ENCODE measurements at places on chromosomes 2 and 18.

DNA sequence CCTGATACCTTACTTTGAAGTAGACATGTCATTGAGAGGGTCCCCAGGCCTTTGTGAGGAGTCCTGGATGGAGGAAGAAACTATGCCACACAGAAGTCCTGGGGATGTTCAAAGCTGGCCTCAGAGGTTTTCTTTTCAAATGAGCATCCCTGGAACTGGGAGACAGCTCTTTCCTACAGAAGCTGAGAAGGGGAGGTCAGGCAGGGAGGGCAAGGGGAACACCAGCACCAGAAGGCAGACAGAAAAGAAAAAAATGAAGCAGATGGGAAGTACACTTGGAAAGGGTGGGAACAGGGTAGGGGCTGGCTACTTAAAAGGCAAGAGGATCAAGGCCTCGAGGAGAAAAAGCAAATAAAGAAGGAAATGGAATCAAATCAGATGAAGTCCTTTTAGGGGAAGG is 120.0 kb downstream of the FMNL2 start:
- DNase-seq = no peak

- no peak for DNase-seq
Measured at GRCh38 chr2:203002054-203002821, 12.4 kb upstream of the NBEAL1 start.

GRCh38 chr2:102986826-102987490 is 225.1 kb downstream of the TMEM182 start:
- no peak for DNase-seq

DNA sequence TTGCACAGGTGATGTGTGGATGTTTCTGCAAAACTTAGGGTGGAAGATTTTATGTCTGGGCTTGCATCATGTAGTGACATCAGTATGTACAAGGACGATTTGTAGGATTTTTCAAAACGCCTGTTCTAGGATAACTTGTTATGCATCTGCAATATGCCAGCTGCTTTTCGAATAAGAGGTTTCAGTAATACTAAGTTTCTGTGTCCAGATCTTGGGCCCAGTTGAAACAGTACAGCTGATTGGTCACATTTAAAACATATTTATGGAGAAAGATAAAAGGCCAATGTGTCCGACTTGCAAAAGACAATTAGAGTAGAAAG is 1.2 kb downstream of the PTPN4 start:
- DNase-seq = no peak

- no peak for DNase-seq
Measured at GRCh38 chr2:239728751-239729150, 296.4 kb downstream of the NDUFA10 start.

- no peak for DNase-seq
Measured at GRCh38 chr2:230823264-230823964, 41.3 kb upstream of the ITM2C start.

DNA sequence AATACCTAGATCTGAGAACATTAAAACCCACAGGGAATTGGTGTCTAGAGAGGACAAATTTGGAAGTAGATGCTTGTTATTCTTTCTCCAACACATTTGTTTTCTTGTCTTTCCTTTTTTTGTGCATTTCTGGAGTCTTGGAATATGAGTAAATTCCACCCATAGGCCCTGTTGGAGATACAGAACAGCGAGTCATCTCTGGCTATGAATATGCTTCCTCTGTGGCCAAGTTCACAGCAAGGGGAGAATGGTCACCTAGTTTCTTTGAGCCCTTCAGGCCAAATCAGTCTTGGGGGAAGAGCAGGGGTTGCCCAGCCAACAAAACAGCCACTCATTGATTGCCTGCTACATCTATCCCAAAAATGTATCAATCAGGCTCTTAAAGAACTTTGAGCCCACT is 31.3 kb downstream of the SP140L start:
- DNase-seq = no peak

GRCh38 chr18:61651145-61651879 is 241.5 kb downstream of the RNF152 start:
- no peak for DNase-seq

DNA sequence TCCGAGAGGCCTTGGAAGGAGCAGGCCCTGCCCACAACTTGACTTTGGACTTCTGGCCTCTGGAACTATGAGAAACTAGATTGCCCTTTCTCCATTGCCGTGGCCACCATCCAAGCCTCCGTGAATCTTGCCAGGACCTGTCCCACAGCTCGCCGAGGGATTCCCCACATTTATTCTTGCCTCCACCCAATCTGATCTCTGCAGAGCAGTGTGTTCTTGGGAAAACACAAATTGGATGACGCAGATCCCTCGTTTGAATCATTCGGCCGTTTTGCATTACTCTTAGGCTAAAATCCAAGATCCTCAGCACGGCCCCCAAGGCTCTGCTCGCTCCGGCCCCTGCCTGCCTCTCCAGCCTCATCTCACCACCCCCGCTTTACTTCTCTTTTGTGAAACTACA is 364.2 kb downstream of the ZNF516 start:
- DNase-seq = no peak

DNA sequence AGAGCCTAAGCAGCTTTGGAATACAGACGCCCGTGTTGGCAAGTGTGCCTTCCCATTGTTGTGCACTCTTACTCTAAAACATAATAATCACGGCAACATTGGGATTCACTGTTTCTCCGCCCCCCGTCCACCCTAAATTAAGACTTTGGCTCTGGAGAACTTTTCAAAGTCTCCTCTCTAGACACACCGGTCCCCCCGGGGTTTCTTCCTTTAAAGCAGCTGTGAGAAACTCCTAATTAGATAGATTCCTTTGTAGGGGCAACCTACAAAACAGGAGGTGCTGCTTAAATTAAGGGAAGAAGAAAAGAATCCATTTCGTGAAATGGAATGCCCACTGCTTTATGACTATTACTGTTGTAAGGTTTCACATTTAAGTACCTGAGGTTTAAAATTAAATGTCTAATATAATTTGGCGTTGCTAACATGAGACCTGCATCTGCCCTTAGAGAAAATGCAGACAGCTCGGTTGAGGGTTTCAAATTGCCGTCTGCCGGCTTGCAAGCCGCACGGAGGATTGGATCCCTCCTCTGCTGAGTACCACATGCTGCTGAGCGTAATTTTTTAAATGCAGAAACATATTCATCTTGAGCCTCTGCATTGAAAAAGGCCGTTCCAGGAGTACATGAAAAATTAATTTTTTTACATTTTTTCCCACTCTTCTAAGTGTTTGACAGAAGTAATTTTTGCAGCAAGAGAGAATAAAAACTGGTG is 233.3 kb downstream of the GBX2 start:
- DNase-seq = no peak

GRCh38 chr2:12493031-12493513 is 223.7 kb upstream of the TRIB2 start:
- no peak for DNase-seq

DNA sequence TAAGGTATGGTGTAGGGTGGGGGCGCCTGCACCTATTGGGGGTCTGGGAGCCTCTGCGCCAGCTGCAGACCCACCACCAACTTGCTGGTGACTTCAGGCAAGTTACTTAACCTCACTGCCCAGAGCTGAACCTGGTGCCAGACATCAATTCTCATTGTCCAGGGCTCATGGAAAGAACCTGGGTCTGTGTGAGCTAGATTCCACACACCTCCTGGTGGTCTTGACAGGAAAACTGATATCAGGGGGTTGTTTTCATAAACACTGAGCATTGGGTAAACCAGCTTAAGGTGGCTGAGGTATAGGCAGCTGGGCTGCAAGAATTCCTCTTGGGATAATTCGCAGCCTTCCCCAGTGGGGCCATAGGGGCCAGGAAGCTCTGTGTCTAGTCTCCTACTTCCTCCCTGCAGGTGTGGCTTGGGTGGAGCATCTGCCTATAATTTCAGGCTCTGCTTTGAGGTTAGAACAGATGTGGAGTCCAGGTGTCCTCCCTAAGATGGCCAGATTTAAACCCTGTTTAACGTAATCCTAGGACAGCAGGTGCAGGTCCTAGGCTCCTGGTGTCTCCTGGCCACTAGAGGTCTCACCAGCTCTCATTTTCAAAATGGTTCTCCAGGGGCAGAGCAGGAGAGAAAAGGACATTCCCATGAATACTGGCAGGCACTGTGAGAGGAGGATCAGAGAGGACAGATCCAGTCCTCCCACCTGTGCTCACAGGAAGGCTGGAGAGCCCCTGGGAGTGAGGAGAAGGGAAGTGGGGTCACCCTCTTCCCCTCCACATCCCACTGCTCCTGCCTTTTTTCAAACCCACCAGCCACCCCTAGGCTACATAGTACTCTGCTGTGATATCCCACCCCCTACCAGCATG is 100.4 kb upstream of the SMAD2 start:
- no peak for DNase-seq

DNA sequence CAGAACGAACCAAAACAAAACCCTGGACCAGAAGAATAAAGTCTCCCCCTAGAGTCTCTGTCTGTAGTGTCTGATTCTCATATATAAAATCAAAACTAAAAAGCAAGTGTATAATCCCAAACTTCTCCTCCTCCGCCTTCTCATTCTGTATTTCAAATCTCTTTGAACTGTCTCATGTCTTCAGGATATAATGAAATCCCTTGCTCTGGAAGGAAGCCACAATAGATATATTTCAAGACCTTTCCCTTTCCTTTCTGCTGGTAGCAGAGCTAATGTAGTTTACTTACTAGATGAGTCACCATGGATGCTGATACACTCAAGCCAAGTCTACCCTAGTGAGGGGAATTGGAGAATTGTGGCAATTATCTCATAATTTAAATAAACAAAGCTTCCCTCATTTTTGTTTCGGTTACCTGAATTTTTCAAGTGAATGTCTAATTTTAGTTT is 33.5 kb upstream of the CCDC93 start:
- no peak for DNase-seq

- no peak for DNase-seq
Measured at GRCh38 chr2:107545851-107546250, 280.8 kb upstream of the RGPD4 start.

DNA sequence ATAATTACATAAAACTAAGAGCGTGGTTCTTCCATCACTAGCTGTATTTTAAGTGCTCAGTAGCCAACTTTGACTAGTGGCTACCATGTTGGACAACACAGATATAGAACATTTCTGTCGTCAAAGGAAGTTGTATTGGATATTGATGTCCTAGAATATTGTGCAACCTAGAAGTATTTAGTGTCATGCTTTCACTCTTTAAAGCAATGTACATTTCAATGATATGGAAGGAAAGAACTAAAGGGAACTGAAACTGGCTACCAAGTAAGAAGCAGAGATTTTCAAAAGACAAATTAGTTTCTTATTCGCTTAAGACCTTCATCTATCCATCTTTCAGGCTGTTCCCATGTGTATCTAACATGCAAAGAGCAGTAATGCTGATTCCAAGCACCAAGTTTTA is 85.4 kb upstream of the EML6 start:
- DNase-seq = no peak

DNA sequence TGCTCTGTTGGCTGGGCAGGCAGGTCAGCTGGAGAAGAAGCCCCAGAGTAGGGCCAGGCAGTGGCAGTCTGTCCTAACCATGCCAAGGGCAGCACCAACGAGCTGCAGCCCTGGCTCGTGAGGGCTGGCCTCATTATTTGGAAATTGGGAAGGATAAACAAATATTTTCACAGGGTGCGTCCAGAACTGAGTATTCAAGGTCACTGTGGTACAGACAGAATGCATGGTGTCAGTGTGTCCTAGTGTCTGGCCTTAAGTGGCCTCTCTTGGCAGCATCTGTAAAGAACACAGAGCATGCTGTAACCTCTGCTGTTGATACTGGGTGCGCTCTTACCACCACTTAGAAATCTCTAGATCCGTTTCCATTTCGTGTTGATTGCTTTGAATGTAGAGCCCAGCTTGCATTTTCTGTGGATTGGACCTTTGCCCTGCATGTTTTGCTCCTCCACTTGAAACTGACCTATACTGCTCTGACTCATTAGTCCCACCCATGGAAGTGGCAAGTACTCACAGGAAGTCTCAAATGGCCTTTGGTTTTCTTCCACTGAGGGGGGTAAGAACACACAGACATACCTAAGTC is 88.2 kb downstream of the GREB1L start:
- DNase-seq = no peak

DNA sequence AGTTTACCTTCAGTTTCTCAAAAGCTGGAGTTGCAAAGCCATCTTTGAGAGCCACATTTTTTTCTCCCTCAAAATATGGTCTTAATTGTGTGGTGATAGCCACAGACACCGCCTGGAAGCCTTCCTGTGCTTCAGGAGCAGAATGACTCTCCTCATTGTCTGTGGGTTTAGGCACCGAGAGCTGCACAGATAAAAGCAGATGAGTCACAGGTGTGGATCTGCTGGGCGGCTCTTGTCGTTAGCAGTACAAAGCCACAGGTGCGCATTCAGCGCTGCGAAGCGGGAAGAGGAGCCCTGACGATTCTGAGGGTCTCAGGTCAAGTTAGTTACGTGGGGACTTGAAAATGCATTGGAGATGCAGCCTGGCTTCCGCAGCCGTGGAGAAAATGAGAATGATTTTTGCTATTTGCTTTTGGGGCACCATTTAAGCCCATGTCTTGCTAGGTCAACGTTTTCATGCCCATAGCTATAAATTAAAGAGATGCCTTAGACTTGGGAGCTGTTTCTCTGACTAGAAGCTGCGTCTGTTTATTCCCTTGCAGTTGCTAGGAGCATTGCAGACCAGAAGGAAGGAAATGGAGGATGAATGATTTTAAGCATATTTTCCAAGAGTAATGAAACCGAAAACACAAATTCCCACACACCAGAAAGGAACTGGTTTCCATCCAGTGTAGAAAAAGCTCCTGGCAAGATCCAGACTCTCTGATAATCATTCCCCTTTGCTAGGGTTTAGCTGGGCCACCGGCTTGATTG is 51.5 kb downstream of the KLHL29 start:
- no peak for DNase-seq

GRCh38 chr18:6633310-6633709 is 96.2 kb upstream of the ARHGAP28 start:
- DNase-seq = no peak

- no peak for DNase-seq
Measured at GRCh38 chr2:98335271-98335670, 11.0 kb upstream of the CNGA3 start.

- DNase-seq = no peak
Measured at GRCh38 chr2:226423498-226423960, 376.1 kb downstream of the IRS1 start.

GRCh38 chr2:67259556-67260342 is 137.4 kb upstream of the ETAA1 start:
- no peak for DNase-seq

Measured in activated CD8-positive, alpha-beta memory T cell treated with anti-CD3 and anti-CD28 coated beads for 4 hours (primary cell).